ENCODE measurements at places on chromosomes 4 and X.

- DNase-seq: no peak
Measured at GRCh38 chr4:87050596-87050995, 115.8 kb downstream of the AFF1 start.

DNA sequence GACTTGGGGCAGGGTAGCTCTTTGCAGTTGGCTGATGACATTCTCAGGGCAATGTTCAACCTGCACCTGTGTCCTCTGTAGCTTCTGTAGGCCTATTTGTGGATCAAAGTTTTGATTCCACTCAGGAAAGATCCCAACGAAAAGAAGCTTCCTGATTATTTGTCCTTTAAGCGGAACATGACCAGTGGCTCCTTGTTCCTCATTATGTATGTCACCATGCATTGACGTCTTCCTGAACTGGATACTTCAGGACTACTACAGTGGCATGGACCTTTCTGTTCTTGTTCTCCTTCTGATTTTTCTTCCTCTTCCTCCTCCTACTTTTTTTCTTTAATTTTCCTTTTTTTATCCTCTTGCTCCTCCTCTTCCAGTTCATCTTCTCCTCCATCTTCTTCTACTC is 62.4 kb downstream of the NBDY start:
- DNase-seq: no peak

DNA sequence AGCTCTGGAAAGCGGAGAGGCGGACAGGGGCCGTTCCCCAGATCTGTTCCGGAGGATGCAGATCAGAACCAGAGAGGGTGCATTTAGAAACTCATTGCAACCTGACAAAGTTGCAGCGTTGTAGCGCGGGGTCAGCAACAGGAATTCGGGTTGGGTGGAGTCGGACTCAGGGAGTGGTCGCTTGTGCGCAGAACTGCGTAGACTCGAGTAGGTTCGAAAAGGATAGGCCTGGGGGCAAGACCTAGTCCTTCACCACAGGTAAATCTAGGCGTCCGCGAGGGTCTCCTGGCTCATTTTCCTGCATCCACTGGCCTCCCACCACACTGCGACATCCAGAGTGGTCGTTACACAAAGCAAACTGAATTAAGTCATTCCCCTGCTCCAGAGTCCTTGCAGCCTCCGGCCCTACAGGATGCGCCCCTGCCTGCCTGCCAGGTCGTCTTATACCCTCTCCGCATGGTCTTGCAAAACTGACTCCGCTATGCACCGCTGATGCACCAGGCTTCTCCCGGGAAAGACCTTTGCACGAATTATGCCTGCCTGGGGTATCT is 4.7 kb upstream of the ZNF518B start:
- no peak for DNase-seq

DNA sequence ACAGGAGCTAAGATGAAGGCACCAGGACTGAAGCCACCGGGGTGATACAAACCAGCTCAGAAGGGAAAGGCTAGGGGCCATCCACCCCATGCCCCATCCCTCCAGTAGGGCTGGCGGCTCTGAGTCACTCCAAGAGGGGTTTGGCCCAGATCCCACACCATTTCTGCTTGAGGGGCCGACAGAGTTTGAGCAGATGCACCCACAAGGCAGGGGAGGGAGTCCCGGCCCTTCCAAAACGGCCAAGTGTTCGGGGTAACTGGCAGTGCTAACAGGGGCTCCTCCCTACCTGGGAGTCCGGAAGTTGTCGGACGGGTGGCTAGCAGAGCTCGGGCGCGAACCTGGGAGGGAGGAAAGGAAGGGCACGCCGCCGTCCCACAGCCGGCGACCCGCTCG is 412 bp downstream of the SLC10A3 start:
- DNase-seq: peak; percentile 24

DNA sequence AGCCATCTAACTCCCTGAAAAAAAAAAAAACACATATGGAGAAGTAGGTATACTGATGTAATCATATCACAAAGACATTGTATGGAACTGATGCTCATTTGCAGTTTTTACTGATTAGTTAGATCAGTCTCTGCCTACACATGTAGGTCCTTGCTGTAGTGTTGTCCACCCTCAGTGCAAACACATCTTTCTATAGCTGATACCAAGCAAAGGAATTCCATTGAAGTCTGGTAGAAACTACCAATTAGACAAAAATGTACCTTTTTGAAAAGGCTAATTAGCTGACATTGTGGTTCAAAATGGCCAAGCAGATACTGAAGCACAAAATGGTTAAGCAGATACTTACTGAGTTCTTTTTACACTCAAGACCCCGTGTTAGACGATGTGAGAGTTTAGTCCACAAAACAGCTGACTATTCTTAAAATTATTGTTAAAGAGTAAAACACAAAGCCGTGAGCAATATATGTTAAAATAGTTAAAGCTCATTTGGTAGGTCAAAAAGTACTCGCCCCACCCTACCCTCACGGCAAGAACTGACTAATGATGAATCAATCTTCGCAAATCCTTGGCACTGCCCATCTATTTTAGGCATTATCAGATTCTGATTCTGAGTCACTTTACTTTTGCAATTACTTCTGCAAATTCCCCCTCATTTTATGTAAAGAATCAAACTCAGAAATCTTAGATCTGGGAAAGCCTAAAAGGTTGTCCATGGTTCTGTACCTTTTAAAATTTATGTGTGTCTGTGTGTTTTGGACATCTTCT is 40.4 kb downstream of the COL4A6 start:
- no peak for DNase-seq

GRCh38 chrX:8586953-8587352 is 122.3 kb downstream of the VCX3B start:
- DNase-seq: peak; percentile 78

DNA sequence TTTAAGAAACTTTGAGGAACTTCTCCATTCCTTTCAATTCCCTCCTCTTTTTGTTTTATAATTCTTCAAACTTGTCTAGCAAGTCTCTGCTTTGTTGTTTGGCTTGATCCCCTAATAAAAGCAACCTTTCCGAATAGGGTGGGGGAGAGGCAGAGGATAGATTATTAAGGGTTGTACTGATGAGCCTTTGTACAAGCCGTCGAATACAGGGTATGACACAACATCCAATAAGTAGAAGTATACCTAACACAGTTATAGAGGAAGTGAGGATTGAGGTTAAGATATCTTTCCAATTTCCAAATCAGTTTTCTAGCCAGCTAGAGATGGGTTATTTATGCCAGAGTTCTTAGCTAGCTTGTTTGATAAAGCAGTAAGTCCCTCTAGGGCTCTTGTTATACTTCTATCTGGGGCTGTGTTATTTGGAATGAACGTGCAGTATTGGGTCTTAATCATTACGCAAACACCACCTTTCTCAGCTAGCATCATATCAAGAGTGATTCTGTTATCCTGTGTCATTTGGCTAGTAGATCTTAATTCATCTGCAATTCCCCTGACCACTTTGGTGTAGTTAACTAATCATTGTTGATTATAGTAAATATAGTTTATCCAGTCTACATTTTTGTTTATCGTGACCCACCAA is 18.5 kb downstream of the METAP1 start:
- no peak for DNase-seq

DNA sequence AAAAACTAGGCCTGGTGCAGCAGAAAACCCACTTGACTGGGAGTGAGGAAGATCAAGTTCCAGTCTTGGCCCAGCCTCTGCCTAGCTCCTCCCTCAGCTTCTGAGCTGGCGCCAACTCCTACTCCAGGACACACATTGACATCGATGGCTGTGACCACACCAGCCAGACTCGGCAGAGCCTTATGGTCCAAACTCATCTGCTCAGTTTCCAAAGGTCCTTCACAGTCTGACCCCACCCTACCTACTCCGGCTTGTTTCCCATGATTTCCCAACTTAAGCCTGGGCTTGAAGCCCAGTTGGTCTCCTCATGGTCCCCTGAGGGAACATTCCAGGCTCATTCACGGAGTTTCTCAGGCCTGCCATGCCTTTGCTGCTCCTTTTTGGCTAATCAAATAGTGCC is 10.1 kb downstream of the ELF4 start:
- no peak for DNase-seq

GRCh38 chrX:108091878-108092291 is 307 bp downstream of the ATG4A start:
- peak; percentile 77 for DNase-seq

- DNase-seq: no peak
Measured at GRCh38 chr4:80259817-80260216, 6.6 kb upstream of the FGF5 start.

DNA sequence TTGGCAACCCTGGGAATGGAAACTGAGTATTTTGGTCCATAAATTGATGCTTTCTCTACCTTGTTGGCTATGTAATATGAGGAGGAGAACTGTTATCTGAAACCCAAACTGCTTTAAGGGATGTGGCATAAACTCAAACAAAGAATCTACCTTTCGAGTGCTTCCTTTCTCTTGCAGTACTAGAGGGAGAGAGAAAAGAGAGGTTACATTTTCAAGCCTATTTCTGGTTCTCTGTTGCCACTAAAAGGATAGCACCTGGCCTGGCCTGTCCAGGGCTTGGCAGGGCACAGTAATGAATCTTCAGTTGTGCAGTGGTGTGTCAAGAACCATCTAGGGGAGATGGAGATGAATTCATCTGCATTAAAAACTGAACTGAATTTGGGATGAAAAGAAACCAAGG is 308.6 kb downstream of the PTTG2 start:
- DNase-seq: no peak

DNA sequence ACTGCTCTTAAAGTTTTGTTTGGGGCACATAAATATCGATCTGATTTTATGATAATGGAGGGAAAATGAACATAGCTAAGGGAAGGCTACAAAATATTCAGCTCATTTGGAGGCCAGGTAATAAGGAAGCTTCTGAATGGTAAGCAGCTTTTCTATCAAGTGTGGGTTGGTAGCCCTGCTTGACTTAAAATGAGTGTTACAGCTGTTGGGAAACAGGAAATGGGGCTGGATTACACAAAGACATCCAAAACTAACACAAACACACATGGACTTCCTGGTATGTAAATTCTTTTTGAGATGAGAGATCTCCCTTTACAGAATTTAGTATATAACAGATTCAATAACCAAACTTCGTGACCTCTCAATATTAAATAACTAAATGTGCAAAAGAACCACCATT is 58.0 kb downstream of the FGF16 start:
- no peak for DNase-seq

DNA sequence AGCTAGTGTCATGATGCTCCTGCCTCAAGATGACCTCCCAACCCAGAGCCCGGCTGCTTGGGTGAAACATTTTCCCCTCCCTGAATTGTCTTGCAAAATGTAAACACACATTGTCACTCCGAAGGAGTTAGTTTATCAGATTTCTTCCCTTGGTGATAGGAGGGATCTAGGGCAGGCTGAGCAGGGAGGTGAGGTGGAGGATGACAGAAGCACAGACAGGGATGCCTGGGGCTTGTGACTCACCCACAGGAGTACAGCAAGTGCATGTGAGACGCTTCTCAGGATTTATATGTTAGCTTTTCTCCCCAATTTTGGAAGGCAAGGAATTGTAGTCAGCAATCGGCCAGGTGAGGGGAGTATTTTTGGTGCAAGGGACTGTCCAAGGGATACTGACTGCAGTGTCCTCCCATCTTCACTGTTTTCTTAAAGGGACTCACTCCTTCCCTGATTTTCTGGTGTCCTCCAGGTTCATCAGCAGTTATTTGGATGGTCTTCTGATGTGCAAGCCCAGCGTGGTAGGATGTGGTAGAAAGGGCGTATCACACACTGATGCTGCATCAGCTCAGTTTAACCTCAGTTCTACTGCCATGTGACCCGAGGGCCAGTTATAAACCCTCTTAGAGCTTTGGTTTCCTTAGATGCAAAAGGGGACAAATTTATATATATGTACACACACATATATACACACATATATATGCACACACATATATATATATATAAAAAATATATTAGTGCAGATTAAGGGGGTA is 46.2 kb upstream of the IGFBP7 start:
- DNase-seq: no peak

GRCh38 chr4:25842229-25842845 is 20.5 kb downstream of the SEL1L3 start:
- DNase-seq: no peak

- DNase-seq: no peak
Measured at GRCh38 chrX:45952030-45952429, 593.2 kb downstream of the ZNF674 start.

DNA sequence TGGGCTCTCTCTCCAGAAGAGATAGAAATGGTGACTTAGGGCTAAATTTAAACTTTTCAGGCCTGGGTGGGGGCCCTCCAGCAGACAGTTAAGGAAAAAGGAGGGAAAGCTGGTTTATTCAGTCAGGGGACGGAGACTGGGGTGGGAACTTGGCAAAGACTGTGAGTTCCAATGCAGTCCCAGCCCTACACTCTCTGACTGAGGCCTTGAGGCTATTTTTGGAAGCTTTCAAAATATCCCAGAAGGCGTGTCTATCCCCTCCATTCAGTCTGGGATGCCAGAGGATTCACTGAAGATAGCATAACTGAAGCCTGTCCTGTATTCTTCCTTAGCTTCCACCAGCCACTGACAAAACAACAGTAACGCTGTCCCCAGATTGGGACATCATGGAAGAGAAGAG is 32.1 kb upstream of the MSN start:
- DNase-seq: no peak

DNA sequence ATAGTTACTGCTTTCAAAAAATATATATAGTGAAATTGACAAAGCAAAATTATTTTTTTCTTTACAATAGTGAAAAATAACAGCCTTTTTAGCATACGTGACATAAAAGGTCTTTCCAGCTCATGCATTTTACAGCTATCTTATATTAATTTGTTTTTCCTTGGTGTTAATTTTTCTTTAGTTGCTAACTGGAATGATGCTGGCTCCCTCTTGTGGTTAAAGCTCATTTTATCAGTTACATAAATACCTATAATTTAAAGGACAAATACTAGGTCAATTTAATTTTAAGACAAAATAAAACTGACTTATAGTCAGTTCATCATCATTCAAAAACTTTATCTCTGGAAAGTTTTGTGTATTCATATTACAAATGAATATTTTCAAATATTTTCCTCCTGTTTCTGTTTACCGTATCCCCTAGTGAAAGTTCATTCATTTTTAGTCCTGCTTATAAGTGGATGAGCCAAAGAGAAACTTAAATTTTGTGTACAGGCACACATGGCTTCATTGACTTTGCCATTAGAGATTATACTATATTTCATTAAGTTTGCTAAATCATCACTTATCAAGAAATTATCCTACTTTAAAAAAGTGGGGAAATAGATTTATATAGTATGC is 9.9 kb upstream of the ANAPC4 start:
- peak; percentile 11 for DNase-seq

DNA sequence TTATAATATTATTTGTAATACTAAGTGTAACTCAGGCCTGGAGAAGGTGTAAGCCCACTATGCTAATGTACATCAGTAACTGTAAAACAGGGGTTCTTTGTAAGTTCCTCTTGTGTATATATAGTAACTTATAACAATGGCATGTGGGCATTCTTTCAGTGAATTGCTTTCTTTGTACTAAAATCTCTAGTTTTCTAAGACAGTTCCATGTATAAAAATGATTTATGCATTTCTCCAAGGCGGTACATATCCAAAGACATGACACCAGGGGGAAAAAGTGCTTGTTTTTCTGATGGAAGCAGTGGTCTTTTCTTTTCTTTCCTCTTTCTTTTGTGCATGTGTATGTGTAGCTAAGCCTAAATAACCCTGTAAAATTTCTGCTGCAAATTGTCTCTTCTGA is 702.4 kb upstream of the GRID2 start:
- DNase-seq: no peak

Measured in NCI-H524 (cell line).